NCI-H526 treated with DMSO at 0.1 percent for 48 hours (cell line): ENCODE measurements at places on chromosomes 3 and 15.

GRCh38 chr15:76866008-76866407 lies 39.1 kb downstream of the SCAPER start:
- no peak for DNase-seq

- peak; percentile 44 for DNase-seq
These were observed 146.6 kb downstream of the TBL1XR1 start for GRCh38 chr3:177050501-177051237.

DNA sequence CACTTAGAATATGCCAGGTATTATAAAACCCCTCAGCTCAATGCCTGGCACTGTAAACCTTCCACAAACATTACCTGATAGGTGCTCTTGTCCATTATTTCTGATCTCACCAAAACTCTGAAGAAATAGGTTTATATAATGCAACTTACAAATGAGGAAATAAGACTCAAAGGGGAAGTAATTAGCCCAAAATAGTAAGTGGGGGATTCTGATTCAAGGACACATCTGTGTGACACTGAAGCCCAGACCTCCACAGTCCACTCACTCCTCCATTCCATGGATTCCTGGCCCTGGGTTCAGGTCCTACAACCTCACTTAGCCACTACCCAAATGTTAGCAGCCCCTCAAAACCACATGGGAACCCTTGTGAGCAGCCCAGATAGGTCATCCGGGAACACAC lies 49.9 kb downstream of the TRANK1 start:
- DNase-seq = no peak

DNA sequence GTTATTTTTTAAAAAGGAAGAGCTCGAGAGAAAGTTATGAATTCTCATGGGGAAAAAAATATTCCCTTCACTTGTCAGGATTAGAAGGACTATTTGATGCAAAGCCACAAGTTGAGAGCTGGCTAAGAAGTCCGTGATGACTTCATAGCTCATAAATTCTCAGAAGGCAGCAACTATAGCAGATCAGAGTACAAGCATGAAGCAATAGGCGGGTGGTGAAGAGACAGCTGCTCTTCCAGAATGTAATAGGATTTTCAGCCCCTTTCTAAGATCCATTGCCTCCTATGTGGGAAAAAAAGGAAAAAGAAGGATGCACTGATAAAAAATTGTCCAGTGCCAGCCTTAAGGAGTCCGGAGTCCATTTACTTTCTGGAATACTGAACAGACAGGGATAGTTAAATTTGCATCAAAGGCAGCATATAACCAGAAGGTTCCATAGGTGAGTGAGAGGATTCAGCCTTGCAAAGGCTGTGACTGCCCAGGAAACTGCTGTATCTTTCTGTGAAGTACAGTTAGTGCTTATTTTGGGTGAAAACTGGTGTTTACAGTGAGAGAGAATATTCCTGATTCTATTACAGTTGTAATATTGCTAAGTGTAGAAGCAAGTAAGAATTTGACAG lies 929.5 kb upstream of the ALCAM start:
- DNase-seq = no peak

- DNase-seq = no peak
These were observed 8.5 kb downstream of the UQCC5 start for GRCh38 chr3:52544937-52545336.

- DNase-seq = no peak
These were observed 341.8 kb upstream of the SATB1 start for GRCh38 chr3:18766974-18767373.

- DNase-seq = no peak
These were observed 473.3 kb upstream of the NR2F2 start for GRCh38 chr15:95857124-95857757.

- no peak for DNase-seq
These were observed 54.4 kb upstream of the SLC12A8 start for GRCh38 chr3:125266971-125267370.

GRCh38 chr3:161489395-161489794 lies 7.2 kb upstream of the OTOL1 start:
- DNase-seq = no peak
